Naive thymus-derived CD4-positive, alpha-beta T cell (primary cell): ENCODE measurements at places on chromosomes 16 and 17. TPM values are rescaled to one million over a fixed set of nuclear protein-coding genes. Genes with fewer than 3 reads are reported as not detected.

DNA sequence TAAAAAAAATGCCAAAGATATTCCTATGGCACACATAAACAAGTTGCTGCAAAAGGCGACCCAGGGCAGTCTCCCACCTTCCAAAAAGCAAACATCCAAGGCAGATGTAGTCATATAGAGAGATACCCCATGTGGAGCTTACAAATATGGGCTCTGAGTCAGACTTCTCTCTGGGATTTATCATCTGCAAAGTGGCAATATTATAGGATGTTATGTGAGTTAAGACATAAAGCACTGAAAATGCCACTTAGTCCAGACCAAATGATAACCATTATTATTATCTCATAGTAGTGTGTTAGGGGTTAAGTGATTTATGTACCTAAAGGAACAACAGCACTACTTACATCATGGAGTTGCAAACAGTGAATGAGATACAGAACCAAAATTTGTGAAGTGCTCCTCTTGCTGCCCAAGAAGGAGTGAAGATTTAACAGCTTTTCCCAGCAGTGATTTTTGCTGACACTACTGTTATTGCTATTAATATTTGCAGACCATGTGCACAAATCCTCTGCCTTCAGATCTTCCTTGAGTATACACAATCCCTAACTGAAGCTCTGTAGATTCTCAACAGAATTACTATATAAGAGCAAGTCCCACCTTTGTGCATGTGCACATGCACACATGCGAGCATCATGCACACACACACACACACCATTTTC is 560.0 kb upstream of the SALL1 start:
- H3K36me3 ChIP-seq: no peaks in the 10 kb centered on the region
- H3K27me3 ChIP-seq: no peaks in the 10 kb centered on the region
- no peak for DNase-seq
- no peak overlapping the region for H3K27ac ChIP-seq

- H3K36me3 ChIP-seq: no peaks in the 10 kb centered on the region
- DNase-seq: no peak
- no peak overlapping the region for H3K4me3 ChIP-seq
- no peaks in the 10 kb centered on the region for H3K4me1 ChIP-seq
- no peak overlapping the region for H3K27ac ChIP-seq
These were observed 79.6 kb downstream of the KCNJ12 start for GRCh38 chr17:21455761-21456160.

DNA sequence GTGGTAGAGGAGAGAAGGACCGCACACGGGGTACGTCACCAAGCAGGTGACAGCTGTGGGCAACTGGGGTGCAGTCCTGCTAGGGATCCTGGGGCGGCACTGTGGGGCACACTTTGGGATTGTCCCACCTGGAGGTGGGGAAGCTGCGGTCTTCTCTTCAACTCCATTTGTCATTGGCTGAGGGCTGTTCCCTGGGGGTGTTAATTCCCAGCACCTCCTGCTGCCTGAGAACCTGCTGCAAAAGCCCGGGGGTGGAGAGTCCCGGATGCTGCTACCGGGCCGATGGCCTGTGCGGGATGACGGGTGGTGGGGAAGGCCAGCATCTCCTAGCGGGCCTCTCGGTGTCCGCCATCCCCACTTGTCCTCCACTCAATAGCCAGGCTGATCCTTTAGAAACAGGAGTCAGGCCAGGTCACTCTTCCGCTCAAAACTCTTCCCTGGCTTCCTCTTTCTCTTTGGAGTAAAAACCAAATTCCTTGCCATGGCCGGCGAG is 100.2 kb downstream of the CYLD start:
- H3K4me3 ChIP-seq: no peak overlapping the region
- H3K27ac ChIP-seq: no peak overlapping the region
- DNase-seq: no peak

DNA sequence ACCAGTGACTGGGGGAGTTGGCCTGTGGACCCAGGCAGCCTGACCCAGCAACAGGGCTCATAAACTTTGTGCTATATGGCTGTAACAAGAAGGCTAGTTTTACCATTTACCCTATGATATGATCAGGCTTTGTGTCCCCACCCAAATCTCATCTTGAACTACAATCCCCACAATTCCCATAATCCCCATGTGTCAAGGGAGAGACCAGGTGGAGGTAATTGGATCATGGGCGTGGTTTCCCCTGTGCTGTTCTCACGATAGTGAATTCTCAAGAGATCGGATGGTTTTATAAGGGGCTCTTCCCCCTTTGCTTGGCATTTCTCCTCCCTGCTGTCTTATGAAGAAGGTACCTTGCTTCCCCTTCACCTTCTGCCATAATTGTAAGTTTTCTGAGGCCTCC is 111.2 kb upstream of the NLRP1 start:
- H3K36me3 ChIP-seq: no peaks in the 10 kb centered on the region
- H3K4me3 ChIP-seq: no peak overlapping the region
- H3K27me3 ChIP-seq: no peaks in the 10 kb centered on the region
- no peaks in the 10 kb centered on the region for H3K4me1 ChIP-seq
- DNase-seq: no peak
- H3K27ac ChIP-seq: no peak overlapping the region

- H3K27ac ChIP-seq: no peak overlapping the region
- H3K27me3 ChIP-seq: no peaks in the 10 kb centered on the region
- H3K4me1 ChIP-seq: no peaks in the 10 kb centered on the region
- H3K36me3 ChIP-seq: peaks cover 43% of the 10 kb centered on the region
- H3K4me3 ChIP-seq: no peak overlapping the region
These were observed 16.5 kb downstream of the NMT1 start for GRCh38 chr17:45077643-45078042.

Gene ECI1
- total RNA-seq: 26.8 TPM

Gene CTRB2
- total RNA-seq: not detected in 2 replicates
